ENCODE measurements at places on chromosomes 2 and 18.
A peak's percentile ranks its signal among the peaks of the same experiment; 100 is the strongest.

GRCh38 chr2:128306931-128307460 is 11.7 kb downstream of the HS6ST1 start:
- DNase-seq: no peak

DNA sequence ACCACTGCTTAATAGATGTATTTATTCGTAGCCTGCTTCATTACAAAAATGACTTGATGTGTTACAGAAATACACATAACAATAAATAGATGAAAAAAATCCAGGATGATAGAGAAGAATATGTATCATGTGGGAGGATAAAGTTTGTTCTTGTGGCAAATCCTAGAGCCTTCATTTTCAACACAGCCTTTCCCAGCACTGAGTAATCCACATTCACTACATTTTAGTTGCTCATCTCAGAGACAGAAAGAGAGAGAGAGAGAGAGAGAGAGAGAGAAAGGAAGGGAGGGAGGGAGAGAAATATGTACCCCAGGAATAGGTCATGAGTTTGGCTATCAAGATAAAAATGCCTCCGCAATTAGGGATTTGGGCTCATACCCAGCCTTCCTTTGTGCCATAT is 144.3 kb downstream of the RBMS1 start:
- no peak for DNase-seq

- DNase-seq: peak; percentile 40
Observed at GRCh38 chr18:22550861-22551260, 133.1 kb upstream of the CTAGE1 start.

GRCh38 chr2:173966274-173967098 is 1.3 kb upstream of the SP3 start:
- DNase-seq: no peak

DNA sequence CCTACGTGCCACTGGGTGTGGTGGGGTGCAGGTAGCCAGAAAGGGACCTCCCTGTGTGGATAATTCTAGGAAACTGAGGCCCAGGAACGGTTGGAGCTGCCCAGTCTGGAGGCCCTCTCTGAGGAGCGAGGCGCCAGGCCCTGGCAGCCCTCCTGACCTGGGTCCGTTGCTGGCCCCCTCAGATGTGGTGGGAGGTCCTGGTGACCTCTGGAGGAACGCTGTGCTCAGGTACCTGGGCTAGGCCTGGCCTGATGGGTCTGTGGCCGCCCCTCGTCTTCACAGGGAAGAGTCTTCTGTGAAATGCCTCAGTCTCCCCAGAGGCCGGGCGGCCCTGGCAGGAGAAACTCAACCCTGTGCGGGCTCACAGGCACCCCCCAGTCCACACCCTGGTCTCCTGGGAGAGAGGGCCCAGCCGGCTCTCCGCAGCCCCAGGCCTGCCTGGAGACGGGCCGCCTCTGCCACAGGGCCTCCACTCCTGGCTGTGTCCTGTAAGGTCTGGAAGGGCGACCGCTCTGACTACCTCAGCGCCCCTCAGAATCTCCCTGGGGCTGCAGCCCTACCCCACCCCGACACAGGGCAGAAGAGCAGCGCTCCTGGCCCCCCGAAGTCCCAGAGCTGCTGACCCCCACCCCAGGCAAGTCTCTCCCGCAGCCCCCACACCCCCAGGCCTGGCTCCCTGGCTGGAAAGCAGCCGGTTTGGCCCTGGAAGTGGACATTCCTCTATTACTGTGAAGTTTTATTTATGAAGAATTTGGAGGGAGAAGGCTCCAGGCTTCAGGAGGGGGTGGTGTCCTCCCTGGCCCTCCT is 3.7 kb downstream of the B3GNT7 start:
- DNase-seq: no peak

- no peak for DNase-seq
Observed at GRCh38 chr2:46320141-46320567, 22.9 kb downstream of the EPAS1 start.

Data from foreskin keratinocyte (primary cell).